ENCODE measurements at places on chromosomes 1 and 21.

DNA sequence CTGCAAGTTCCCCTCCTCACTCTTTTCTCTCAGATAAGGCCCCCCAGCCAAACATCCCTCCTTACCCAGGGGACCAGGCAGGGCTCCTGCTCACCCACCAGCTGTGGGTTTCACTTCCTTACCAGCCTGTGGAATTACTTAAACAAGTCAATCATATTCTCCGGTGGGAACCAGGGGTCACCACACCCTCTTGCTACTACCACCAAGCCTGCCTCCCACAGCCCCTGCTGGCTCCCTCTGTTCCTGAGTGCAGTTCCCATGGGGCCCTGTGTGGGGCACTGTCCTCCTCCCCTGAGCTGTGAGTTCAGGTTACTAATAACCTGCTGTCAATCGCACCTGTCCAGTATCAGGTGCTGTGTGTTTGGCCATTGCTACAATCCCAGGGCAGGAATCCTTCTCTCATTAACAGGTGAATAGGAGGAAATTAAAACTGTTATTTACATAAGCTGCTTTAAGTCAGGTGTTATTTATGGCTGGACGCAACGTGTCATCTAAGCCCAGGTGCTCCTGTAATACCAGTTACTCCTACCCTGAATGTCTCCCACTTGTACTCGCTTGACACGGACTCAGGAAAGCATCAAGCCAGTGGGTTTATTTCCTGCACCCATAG lies 53.1 kb upstream of the LBR start:
- no peaks in the 10 kb centered on the region for H3K27me3 ChIP-seq
- H3K36me3 ChIP-seq, result no peaks in the 10 kb centered on the region
- DNase-seq, result peak; percentile 73
- no peaks in the 10 kb centered on the region for H3K4me1 ChIP-seq

GRCh38 chr1:227370533-227371254 lies 52.4 kb upstream of the CDC42BPA start:
- H3K4me1 ChIP-seq, result no peaks in the 10 kb centered on the region
- H3K4me3 ChIP-seq, result no peak overlapping the region
- no peaks in the 10 kb centered on the region for H3K27me3 ChIP-seq

- no peaks in the 10 kb centered on the region for H3K4me1 ChIP-seq
- no peak overlapping the region for H3K27ac ChIP-seq
- no peak overlapping the region for H3K4me3 ChIP-seq
Measured at GRCh38 chr1:86491171-86491950, 22.6 kb downstream of the CLCA1 start.

GRCh38 chr1:226411619-226412018 lies 3.7 kb upstream of the PARP1 start:
- H3K4me3 ChIP-seq, result no peak overlapping the region
- H3K27ac ChIP-seq, result no peak overlapping the region
- peaks cover 5% of the 10 kb centered on the region for H3K4me1 ChIP-seq
- no peak for DNase-seq
- H3K27me3 ChIP-seq, result no peaks in the 10 kb centered on the region
- H3K36me3 ChIP-seq, result no peaks in the 10 kb centered on the region
